Stimulated activated CD4-positive, alpha-beta T cell treated with anti-CD3 and anti-CD28 coated beads, TNF-alpha, amount 100 ng/mL, for 1 hour (primary cell): ENCODE measurements at places on chromosomes 12 and 14.

DNA sequence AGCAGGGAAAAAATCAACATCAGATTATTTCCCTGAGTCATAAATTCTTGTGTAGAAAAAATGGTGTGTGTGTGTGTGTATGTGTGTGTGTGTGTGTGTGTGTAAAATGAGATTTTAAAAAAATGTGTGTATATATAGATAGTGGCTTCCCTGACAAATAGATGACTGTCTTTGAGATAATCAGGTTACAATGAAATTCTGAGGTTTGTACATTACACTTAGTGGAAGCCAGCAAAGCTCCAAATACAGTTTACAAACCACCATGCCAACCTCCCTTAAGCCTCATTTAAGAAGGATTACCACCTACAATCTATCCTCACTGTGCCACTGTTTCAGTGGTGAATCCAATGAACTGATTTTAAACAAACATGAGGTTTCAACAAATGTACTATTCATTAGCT lies 93.8 kb downstream of the MED13L start:
- no peak for DNase-seq

DNA sequence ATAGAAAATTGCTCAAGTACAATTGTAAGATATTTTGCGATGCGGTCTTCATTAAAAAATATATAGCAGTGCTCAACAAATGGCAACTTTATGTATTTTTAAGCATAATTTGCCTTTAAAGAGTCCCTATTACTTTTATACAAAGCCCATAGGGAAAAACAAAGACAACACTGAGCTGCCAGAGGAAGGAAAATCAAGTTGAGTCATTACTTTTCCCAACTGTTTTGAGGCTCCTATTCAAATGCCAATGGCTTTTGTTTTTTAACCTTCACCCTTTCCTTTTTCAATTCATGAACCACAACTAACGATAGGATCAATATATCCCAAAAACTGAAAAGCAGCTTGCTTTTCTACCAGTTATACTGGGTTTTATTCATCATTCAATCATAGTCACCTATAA lies 157.6 kb upstream of the PLEKHA5 start:
- no peak for DNase-seq

GRCh38 chr14:105646175-105646574 lies 119.8 kb downstream of the TMEM121 start:
- DNase-seq: no peak

GRCh38 chr12:48388460-48388859 lies 37.7 kb upstream of the ZNF641 start:
- DNase-seq: no peak
